ENCODE measurements at places on chromosomes 2 and 18.

DNA sequence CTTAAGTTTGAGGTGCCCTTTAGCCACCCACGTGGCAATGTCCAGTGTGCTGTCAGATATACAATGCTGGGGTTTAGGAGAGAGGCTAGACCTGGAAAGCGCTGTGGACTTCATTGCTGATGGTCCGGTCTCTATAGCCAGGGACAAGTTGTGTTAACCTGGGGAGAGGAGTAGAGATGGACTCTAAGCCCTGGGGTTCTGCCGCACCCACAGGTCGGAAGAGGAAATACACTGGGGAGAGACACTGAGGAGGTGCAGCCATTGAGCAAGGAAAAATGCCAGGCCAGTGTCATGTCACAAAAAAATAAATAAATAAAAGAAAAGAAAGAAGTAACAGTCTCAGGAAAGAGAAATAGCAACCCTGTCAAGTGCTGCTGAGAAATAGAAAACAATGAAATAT, 106.9 kb upstream of the CBLN2 start:
- DNase-seq: no peak

- DNase-seq: no peak
Observed at GRCh38 chr2:149291881-149292280, 38.5 kb upstream of the LYPD6 start.

- peak; percentile 86 for DNase-seq
Observed at GRCh38 chr2:218257390-218257981, 3.3 kb upstream of the GPBAR1 start.

- DNase-seq: no peak
Observed at GRCh38 chr2:215361876-215362561, 50.2 kb downstream of the ATIC start.

DNA sequence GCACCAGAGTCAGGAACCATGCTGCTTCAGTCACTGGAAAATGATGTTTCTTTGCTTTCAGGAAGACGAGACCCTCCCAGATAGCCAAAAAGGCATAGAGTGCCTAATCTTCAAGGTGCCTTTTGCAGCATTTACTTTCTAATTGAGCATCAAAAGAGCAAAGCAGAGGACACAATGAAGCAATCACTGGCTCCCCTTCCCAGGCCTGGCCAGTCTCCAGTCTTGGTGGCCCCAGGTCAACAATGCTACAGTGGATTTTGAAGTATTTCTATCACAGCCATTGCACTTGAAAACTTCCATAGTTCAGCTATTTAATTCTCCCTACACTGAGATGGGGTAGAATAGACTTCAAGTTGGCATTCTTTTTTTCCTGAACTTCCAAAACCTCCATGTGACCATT, 15.4 kb downstream of the ZBTB7C start:
- DNase-seq: no peak

DNA sequence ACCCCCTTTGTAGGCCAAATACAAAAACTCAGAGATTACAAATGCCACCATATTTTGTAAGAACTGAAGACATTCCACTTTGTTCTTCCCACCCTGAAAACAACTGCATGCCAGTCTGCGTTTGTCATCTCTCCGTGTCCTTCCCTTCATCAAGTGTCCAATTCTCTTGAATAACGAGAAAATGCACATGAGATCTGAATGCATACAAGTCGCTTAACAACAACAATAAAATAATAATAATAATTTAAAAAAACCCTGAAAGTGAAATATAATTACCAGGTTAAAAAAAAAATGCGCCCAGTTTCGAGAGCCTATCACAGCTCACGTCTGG, 2.0 kb upstream of the SETBP1 start:
- no peak for DNase-seq

DNA sequence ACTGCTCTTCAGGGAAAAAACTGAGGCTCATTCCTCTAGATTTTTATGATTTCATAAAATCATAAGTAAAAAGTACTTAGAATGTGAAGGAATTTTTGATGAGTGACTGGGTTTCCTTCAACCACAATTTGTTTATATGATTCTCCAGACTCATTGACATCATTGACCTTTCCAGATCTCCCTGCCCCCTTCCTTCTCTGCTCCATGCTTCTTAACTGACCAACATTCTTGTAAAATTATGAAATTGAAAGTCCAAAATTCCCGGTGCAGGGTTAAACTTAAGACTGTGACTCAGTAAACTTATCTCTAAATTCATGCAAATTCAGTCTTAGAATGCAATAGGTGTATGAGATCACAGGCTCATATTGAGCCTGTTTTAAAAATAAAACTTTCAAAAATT, 648.9 kb downstream of the TDRD15 start:
- DNase-seq: no peak

- DNase-seq: no peak
Observed at GRCh38 chr2:219054956-219055903, 5.5 kb downstream of the IHH start.

GRCh38 chr2:96584017-96584416, 47.5 kb downstream of the ARID5A start:
- no peak for DNase-seq

DNA sequence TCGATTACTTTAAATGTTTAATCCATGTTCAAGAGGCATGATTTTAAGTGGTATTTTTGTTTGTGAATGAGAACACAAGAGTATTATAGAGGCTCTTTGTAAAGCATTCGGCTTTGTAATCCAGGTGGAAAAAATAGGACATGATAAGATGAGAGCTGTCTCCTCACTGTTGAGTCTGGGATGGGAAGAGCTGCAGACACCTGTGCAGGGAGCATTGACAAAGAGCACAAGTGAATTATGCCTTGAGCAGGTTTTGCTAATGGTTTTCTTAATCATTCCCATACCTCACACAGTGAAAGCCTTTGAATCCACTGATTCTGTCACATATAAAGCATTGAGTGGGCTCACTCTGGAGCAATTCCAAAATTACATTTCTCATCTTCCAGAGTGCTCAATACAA, 9.6 kb downstream of the COL6A3 start:
- no peak for DNase-seq

DNA sequence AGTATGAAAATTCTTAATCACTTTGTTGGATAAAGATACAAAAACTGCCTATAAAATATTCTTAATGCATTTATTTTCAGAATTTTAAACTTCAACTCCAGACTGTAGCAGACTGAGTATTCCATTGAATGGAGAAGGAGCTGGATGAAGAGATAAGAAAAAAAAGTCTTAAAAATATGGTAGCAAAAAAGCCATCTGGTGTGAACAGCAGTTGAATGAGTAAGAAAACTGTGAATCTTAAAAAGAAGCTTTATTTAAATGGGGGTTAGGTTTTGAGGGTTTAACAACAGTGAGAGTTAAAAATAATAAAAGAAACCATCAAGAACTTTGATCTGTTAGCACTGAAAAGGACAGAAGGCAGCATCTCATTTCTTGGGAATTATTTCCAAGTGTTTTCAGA, 91.5 kb downstream of the KCNH7 start:
- no peak for DNase-seq

GRCh38 chr2:126912201-126912600, 13.5 kb downstream of the TEX51 start:
- DNase-seq: no peak

- DNase-seq: no peak
Observed at GRCh38 chr2:180001726-180002125, 5.4 kb downstream of the CWC22 start.

- no peak for DNase-seq
Observed at GRCh38 chr18:59950215-59950944, 50.6 kb downstream of the PMAIP1 start.

- no peak for DNase-seq
Observed at GRCh38 chr18:60698901-60699300, 326.3 kb upstream of the MC4R start.

GRCh38 chr18:66616523-66616983, 12.7 kb upstream of the CDH19 start:
- no peak for DNase-seq

GRCh38 chr18:76434452-76434851, 60.6 kb downstream of the ZNF516 start:
- DNase-seq: no peak

DNA sequence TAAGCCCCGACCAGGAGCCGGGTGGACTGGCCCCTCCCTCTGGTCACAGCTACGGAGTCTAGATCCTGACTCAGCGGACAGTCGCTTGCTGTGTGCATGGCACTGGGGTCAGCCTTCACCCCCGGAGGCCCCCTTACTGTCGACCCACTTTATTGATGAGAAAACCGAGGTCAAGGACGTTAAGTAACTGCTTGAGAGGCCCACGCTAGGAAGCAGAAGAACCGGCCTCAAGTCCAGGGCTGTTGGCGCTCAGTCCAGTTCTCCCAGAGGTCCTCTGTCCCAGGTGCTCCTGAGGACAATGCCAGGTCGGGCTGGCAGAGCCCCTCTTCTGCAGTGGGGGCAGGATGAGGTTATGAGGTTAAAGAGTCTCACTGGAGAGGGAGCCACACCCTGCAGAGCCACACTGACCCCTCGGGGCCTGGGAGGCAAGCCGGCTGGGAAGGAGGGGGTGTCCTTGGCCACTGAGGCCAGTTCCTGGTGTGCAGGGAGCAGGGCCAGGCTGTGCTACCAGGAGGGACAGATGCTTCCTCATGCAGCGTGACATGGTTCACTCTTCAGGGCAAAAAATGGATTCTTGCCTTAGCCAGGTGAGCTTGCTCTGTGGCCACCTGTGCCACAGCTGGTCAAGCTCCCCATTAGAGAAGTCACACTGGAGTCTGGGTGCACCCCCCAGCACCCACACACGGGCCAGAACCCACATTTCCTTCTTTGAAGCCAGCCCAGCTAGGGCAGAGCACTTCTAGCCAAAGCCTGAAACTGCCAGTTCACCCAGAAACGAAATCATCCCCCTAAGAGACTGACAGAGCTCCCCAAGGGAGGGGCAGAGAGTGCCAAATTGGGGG, 47.3 kb upstream of the HPCAL1 start:
- no peak for DNase-seq

GRCh38 chr2:5868931-5869330, 176.7 kb downstream of the SOX11 start:
- no peak for DNase-seq

GRCh38 chr18:52391810-52392559, 52.0 kb downstream of the DCC start:
- no peak for DNase-seq

- DNase-seq: peak; percentile 50
Observed at GRCh38 chr2:239308661-239309397, 92.0 kb downstream of the HDAC4 start.

DNA sequence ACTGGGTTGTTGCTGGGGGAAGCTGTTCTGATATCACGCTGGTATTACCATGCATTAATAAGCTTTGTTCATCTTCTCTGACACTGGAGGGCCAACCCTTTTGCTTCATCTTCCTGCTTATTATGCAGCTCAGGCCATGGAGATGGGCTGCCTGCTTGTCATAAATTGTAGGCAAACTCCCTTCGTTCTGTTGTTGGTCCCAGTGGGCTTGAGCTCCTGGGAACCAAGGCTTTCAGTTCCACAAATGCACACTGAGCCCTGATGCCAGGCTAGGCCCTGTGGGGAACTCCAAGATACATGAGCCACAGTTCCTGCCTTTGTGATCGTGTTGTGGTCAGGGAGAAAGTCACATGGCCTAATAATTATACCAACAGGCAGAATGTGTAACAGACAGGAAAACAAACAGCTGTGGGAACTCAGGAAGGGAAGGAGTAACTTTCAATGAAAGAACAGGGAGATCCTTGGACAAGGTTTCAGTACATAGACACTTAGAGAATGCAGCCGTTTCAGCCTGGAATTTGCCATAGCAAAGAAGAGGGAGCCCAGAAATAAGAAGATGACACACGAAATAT, 49.0 kb upstream of the BCL2L11 start:
- DNase-seq: no peak

GRCh38 chr2:23042216-23042906, 342.6 kb upstream of the KLHL29 start:
- no peak for DNase-seq

GRCh38 chr2:233404222-233404621, 49.9 kb downstream of the DGKD start:
- DNase-seq: peak; percentile 82

DNA sequence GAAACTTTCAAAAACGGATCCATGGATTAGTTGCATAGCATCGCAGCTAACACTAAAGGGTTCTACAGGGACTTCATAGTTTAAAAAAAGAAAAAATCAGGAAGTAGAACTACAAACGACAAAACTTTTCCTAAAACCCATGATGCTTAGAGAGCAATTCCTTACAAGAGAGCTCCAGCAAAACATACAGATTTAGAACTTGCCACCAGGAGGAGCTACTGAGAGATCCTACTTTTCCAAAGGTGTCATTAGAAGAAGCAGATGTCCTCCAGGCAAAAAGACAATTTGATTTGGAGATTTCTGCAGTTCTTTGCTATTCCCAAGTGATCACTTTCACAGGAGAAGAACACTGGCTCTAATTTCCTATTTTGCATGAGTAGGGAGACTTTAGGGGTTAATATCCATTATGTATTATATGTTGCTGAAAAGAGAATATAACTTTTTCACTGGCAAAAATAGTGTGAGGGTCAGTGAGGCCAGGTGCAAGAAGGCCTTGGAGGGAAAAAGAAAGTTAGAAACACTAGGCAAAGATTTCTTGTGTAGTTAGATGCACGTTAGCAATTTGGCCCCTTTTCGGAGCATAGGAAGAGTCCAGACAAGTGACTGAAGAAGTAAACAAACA, 436.2 kb downstream of the SUCLG1 start:
- DNase-seq: no peak

GRCh38 chr18:43627848-43628530, 350.7 kb upstream of the SYT4 start:
- no peak for DNase-seq

- DNase-seq: no peak
Observed at GRCh38 chr2:8631465-8632005, 50.3 kb upstream of the ID2 start.

GRCh38 chr2:135615404-135615803, 84.1 kb downstream of the R3HDM1 start:
- no peak for DNase-seq
